ENCODE measurements at places on chromosomes 7 and 10. TPM values are rescaled to one million over a fixed set of nuclear protein-coding genes. Genes with fewer than 3 reads are reported as not detected.

DYNC1I1 gene
- total RNA-seq = 0.24 TPM

ITPRID1 gene
- not detected for total RNA-seq

VGF gene
- 0.24 TPM for total RNA-seq

NPC1L1 gene
- total RNA-seq = not detected

DNAH11 gene
- 3.0 TPM for total RNA-seq

MEIG1 gene
- total RNA-seq = not detected

AGR3 gene
- total RNA-seq = not detected

MSMB gene
- total RNA-seq = not detected

HOXA4 gene
- 0.24 TPM for total RNA-seq

UPK3B gene
- total RNA-seq = 1.7 TPM

UNCX gene
- not detected for total RNA-seq

CYP3A7 gene
- total RNA-seq = not detected

SFTPD gene
- under 0.01 TPM for total RNA-seq

CPVL gene
- total RNA-seq = 3.4 TPM

PURB gene
- 15.7 TPM for total RNA-seq

SEC31B gene
- total RNA-seq = 2.4 TPM

PRKCQ gene
- 2.3 TPM for total RNA-seq

TACR2 gene
- total RNA-seq = not detected

FANK1 gene
- total RNA-seq = 1.7 TPM

MYOZ1 gene
- not detected for total RNA-seq

LRRD1 gene
- not detected for total RNA-seq

TLL2 gene
- 0.85 TPM for total RNA-seq

SEPTIN7 gene
- total RNA-seq = 129 TPM

LRRC4 gene
- 1.7 TPM for total RNA-seq

SFTPA1 gene
- total RNA-seq = not detected

UNC5B gene
- 64.6 TPM for total RNA-seq

All from tracheal epithelial cell (primary cell).